Activated T-helper 1 cell treated with Interleukin-2 at 50 U/mL for 16 hours (primary cell): ENCODE measurements at places on chromosomes 6 and 20.

DNA sequence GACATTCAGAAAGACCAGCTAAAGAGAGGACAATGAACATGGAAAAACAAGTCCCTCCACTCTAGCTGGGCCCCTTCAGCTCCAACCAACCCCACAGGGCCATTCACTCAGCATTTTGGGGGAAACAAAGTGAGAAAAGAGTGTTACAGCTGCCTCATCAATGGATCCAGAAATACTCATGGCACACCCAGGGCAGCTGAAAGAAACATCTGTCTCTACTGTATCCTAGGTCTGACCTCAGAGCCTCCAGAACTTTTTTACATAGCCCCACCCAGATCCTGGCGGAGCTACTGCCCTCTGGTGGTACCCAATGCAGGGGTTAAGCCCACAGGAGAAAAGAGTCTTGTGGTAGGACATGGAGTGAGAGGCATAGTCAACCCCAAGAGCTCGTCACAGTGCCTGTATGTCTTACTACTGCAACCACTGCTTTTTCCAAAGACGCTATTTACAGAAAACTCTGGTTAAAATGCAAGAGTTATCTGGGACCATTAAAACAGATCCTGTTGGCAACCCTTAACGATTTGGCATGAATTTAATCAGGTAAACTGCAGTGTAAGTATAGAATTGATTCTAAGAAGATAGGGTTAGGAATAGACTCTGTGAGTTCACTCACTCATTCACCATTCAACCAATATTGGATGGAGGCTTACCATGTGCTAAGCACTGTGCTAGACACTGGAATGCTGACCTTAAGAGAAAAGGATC is 37.4 kb upstream of the FAM83C start:
- DNase-seq: no peak

GRCh38 chr6:68756454-68757375 is 121.6 kb downstream of the ADGRB3 start:
- DNase-seq: no peak

GRCh38 chr6:119350952-119351372 is 1.4 kb upstream of the MAN1A1 start:
- DNase-seq: no peak

DNA sequence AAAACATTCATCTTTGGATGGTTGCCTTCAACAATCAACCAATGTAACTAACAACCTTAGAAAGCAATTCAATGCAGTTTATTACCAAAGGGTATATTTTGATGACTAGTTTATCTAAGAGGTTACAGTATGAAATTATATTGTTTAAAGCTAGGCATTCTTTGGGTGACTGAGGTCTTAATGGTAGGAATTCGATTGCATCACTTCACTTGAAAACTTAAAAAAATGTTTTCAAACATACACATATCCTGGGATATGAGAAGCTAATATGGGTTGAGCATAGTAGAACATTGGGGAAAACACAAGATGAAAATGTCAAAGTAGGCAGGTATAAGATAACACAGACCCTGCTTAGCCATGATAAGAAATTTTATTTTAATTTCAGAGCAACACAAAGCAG is 144.6 kb upstream of the BMP5 start:
- no peak for DNase-seq

GRCh38 chr6:106300944-106301343 is 24.6 kb downstream of the ATG5 start:
- DNase-seq: no peak

DNA sequence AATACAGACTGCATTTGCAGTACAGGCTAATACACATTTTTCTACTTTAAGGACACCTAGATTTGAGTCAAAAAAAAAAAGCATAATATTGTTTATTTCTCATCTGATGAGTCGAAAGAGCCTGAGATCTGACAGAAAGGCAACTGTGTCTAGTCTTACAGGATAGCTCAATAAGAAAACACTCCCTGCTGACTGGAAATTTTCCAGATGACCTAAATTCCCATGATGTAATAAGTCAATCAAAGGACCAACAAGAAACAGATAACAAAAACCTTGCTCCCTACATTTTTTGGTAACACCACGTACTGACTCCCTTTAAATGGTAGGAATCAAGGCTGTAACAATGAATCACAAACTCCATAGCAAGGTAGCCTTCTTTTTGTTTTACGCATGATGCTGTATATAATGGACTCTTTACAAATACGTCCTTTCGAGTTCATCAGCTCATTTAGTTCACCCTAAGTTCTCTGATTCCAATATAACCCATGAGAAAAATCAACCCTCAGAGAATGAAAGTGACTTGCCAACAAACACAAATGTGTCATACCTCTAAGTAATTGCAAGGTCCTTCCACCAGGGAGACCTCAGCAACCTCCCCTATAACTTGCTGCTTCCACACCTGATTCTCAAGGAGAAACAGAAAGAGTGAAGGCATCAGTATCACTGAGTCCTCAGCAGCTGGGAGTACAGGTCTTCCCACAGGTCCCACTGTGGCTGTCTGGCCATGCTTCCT is 12.1 kb downstream of the TBX18 start:
- DNase-seq: no peak

DNA sequence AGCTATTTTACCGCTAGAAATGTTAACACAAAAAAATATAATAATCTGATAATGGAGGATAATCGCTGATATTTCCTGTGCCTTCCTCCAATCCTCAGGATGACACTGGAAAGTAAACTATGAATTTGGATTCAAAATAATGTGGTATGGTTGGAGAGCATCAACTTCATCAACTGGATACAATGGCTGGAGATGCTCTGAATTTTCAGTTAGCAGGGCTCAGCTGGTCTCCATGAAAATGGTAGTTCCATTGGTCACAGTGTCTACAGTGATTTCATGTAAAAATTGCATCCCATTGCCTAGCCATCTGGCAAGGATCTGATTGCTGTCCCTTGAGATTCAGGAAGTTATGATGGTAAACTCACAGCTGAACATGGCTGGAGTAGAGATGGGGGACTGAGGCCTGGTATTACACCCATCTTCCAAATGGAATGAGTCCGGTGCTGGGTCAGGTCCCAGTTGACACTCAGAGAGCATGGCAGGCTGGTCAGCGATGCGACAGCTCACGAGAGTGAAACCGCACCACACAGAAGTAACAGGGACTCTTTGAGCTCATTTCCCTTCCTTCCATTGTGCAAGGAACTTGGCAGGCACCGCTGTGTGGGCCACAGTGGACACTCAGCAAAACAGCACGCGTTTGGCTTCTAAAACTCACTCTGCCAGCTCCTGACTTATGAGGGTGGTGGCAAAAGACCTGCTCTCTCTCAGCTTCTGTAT is 142.4 kb upstream of the TNFAIP3 start:
- no peak for DNase-seq

DNA sequence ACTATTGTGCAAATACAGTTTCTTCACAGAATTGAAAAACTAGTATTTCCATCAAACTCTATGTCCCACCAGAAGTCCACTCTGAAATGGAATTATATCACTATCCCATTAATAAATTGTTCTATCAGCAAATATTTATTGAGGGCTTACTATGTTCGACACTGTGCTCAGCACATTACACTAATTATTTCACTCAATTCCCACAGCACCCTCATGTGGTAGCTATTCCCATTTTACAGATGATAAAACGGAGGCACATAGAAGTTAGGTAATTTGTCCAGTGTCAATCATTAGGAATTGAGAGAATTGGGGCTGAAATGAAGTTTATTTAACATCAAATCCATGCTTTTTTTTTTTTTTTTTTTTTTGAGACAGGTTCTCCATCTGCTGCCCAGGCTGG is 52.5 kb downstream of the MKKS start:
- DNase-seq: no peak

GRCh38 chr6:15493437-15494168 is 169.2 kb downstream of the DTNBP1 start:
- DNase-seq: no peak

GRCh38 chr6:154916857-154917256 is 78.3 kb upstream of the TIAM2 start:
- no peak for DNase-seq

DNA sequence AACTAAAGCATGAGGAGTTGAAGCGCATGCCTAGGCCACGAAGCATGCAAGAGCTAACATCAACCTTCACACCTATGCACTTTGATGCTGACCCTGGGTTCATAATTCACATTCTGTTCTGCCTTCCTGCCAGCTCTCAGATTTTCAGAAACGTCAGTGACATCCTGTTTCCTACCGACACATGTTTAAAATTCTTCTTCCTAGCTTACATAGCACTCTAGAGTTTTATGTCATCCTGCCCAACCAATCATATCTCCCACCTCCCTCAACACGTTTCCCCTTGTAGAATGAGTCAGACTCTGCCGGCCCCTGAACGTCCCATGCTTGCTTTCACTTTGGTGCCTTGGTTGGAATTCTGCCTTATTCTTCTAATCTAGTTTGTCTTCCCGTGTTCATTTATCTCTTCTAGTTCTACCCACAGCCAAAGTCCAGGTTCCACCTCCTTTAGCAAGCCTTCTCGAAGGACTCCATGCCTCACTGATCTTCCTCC is 97.2 kb upstream of the MAP7 start:
- no peak for DNase-seq

GRCh38 chr6:16472349-16473069 is 234.1 kb downstream of the GMPR start:
- DNase-seq: no peak

DNA sequence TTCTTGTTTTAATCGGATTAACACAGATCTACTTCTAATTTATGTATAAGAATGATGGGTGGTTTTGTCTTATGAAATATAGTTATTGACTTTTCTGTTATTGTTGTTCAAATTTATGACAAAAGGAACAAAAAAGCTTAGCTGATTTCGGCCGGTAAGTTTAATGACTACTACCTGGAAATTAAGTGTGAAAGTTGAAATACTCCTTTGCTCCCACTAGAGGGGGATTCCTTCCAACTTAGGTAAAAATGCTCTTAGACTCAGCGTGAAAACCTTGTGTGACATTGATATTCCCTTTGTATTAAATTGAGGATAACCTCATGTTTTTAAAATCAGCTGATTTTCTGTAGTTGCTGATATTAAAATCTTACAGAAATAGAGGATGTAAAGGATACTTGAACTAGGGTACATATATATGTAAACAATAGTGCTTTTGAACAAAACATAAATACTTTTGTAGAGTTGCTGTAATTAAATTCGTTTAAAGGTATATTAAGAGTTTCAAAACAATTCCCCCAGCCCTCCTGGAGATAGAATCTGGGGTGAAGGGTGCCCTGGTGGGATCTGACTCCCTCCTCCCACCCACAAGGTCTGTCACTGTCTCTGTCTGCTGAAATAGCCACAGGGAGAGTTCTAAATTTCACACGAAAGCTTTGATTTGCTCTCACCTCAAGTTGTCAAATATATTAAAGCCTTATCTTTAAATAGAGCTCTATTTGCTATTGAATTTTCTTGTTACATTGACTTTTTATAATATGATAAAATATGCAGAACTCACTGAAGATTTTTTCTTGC is 257.5 kb downstream of the ARID1B start:
- DNase-seq: no peak

DNA sequence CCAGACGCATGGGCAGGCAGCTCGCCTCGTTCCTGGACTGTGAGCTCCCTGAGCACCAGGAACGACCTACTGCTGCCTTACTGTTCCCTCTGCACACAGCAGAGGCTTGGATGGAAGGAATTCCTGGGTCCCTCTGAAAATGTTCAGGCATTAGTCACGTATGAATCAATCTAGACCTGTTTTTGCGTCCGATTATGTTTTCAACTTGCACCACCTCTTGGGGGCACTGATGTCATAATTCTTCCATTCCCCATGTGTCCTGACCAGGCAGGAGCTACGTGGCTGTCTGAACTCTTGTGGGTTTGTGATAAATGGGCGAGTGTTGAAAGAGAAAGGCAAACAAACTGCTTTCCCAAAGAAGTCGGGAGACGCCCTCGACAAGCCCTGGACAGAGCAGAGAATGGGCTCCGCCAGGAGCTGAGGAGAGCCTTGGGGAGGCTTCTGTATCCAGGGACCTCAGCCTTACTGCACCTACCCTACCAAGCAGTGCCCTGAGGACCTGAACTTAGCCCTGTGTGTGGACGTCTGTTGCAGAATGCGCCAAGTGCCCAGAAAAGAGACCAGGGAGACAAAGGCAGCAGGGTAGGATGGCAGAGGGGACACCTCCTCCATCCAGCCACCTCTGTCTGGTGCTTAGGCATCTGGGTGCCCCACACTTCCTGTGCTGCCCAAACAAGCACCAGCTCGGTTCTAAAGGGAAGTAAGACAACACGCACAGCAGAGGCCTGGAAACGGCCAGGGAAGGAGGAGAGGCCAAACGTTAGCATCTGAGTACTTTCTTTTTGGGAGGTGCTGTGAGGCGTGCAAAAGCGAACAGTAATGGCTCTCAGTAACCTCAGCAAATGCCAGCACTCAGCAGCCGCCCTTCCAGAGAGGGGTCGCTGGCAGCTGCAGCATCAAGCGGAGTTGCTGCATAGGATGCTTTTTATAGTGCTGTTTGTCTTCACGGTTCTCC is 124.2 kb downstream of the LY86 start:
- DNase-seq: no peak

DNA sequence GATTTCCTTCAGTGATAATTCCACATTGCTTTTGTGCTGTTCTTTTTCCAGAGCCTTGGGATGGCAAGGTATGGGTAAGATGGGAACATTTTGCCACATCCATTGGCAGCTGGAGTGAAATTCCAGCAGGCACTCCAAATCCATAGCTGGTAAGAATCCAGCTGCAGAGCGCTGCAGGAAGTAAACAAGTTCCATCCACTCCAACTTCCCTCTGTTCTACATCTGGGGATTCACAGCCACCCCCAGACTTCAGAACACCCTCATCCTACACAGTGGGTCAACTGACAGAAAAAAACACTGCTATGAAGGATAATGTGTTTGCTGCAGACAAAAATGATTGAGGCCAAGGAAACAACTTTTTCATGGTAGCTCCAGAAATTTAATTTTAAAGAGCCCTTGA is 747.8 kb downstream of the MAFB start:
- no peak for DNase-seq

- no peak for DNase-seq
Measured at GRCh38 chr6:64990652-64991304, 716.2 kb downstream of the EYS start.

- no peak for DNase-seq
Measured at GRCh38 chr6:15239616-15240364, 6.1 kb upstream of the JARID2 start.
